ENCODE measurements at places on chromosomes 7 and 10.

DNA sequence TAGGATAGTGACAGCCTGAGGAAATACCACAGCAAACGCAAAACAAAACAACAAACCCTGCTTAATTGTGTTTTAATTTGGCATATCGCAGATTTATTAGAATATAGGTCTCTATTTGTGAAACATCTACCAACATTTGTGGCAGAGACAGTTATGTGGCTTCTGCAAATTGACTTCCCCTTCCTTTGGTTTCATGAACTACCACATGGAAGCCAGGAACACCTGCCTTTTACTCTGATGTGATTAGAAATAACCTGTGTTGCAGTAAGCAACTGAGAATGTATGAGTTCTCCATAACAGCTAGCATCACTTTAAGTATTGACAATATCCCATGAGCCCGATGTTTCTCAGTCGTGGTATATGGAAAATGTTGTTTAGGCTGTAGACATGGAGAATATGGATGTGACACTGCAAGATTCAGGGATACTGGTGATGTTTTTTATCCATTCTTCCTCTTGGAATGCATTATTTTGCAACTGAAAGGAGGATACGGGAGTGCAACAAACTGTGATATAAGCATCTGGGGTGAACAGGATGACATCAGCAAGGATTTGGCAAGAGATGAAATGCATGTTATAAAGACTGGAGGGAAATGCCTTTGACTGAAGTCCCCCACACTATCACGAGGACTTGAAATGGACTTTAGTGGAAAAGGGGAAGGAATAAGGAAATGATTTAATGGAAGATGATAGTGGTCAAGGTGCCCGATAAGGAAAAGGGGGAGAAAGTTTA, 95.9 kb downstream of the CUBN start:
- no peak for DNase-seq

DNA sequence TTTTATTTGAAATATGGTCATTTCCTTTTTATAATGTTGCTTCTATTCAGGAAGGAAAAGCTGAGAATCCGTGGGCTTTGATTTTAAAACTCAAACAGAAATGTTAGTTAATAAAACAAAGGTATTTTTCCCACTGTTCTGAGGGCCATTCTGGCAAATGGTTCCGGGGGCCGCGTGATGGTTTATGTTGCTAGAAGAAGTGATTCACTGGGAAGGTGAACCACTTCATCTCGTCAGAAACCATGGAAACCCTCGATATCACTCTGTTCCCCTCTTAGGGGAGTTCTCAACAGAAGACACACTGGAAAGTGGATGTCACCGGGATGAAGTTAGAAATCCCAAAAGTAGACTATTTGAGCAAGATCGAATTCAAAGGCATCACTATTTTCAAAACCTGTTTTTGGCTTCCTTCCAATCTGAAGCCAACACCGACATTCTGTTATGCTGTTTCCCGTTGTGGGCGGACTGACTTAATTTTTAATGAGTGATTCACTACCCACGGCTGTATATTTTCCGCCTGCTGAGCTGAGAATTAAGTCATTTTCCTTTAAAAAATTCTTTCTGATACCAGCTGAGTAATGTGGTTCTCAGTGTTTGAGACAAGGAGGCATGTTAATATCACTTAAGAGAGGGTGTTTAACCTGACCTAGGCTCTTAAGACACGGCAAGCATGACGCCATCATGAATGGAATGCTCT, 84.1 kb downstream of the PTPRE start:
- no peak for DNase-seq

DNA sequence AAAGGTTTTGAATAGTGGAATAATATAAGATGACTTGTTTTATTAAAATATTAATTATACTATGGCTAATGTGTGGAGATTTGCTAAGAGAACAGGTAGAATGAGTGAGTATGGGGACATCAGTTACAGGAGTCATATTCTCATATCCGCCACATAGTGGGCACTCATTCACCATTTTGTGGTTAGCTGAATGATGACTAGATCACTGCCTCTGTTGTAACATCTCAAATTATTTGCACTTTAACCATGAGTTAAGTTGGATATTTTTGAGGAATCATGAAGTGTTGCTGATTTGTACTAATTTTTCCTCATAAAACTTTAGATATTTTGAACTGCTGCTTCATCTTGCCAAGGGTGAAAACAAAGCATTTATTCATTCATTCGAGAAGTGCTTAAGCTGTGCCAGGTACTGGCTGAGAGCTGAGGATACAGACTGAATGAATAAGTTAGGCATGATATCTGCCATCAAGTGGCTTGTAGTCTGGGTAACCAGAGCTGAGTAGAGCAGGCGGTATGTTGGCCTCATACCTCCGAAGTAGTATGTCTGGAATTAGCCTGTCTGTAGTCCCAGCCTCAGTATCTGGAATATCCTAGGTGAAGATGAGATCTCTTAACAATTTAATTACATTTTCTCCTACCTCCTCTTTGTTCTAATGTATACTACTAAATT, 100.5 kb downstream of the ZEB1 start:
- DNase-seq = no peak

GRCh38 chr7:155944901-155945300, 132.6 kb upstream of the SHH start:
- no peak for DNase-seq

DNA sequence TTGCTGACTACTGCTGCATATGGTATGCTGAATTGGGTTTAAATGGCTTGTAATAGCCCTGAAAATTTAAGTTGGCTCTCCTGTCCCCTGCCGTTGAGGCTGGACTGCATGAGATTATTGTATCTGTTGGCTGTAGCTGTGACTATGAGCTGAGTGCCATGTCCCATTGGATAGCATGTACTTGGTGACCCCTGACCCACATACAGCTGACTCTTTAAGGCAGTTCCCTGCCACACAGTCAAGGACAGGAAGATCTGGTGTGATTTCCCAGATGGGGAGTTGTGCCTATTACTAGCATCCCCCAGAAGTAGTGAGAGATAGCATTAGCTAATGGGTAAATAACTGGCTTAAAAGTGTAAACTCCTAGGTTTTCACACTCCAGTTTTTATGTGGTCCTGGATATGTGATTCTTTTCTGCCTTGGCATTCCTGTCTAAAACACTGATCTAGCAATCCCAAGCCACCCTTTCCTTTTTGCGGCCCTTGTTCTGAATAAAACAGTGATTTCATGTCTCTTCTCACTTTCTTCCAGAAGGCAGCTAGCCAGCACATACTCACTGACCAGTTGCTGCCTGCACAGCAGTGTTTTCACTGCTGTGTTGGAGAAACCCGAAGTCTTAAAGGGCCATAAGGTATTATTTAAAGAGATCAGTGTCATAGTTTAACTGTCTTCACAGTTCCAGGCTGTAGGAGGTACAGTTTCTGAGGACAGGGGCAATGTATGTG, 35.9 kb downstream of the LRRC4 start:
- no peak for DNase-seq

All from NCI-H2227 treated with DMSO at 0.1 percent for 48 hours (cell line).